ENCODE measurements at places on chromosomes 3 and 15. TPM values are rescaled to one million over a fixed set of nuclear protein-coding genes. Genes with fewer than 3 reads are reported as not detected.

- H3K27me3 ChIP-seq = no peaks in the 10 kb centered on the region
- no peaks in the 10 kb centered on the region for H3K36me3 ChIP-seq
- no peak for DNase-seq
- H3K4me3 ChIP-seq = no peak overlapping the region
- no peak overlapping the region for H3K27ac ChIP-seq
- H3K4me1 ChIP-seq = no peaks in the 10 kb centered on the region
These were observed 21.0 kb downstream of the RARB start for GRCh38 chr3:25448750-25449692.

DNA sequence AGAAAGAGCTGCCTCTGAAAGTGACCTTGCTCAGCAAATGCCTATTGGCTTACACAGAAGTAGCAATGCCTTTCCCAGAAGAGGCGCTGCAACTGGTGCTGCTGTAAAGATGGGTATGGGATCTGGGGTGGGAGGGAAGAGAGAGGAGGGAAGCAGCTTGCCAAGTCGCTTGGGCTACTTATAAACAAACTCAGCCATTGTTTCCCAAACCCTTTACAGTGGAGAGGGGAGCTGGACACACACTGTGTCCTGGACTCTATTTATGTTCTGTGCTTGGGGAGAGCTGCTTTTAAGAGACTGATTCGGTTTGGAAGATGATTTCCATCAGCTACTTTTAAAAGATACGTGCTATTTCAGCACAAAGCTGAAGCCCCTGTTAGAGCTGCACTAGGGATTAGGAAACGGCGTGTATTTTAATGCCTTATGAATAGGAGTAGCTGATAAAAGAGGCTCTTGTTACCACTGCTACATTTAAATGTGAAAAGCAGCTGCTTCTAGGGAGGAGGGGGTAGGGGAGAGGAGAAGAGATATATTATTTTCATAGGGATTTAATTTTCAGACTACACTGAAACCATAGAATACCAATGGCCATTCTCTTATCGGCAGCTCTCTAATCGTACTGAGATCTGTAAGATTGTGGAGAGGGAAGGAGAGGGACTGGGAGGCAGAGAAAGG is 440.6 kb downstream of the MCTP2 start:
- no peak for DNase-seq
- H3K36me3 ChIP-seq = no peaks in the 10 kb centered on the region
- no peaks in the 10 kb centered on the region for H3K27me3 ChIP-seq
- no peak overlapping the region for H3K4me3 ChIP-seq

DNA sequence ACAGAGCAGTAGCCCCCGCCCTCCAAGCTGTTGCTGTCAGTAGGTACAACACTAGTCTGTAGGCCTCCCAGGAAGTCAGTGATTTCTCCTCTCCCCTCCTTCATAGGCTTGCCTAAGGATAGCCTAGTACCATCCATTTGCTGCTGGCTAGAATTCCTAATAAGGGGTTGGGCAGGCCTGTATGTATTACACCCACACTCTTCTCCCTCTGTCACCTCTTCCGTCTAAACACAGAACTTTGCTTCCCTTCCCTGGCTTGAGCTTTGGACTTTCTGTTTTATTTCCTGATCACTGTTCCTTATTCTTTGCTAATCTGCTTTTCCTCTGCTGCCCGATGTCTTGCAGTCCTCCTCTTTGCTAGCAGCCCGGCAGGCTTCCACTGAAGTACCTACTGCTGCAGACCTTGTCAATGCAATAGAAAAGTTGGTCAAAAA is 93.4 kb upstream of the UMPS start:
- H3K4me3 ChIP-seq = no peak overlapping the region
- H3K36me3 ChIP-seq = no peaks in the 10 kb centered on the region
- no peak for DNase-seq
- no peak overlapping the region for H3K27ac ChIP-seq
- H3K27me3 ChIP-seq = no peaks in the 10 kb centered on the region
- peaks cover 34% of the 10 kb centered on the region for H3K4me1 ChIP-seq

GRCh38 chr3:176939022-176939817 is 258.1 kb downstream of the TBL1XR1 start:
- peak; percentile 5 for DNase-seq
- H3K4me3 ChIP-seq = no peak overlapping the region
- H3K36me3 ChIP-seq = no peaks in the 10 kb centered on the region
- no peak overlapping the region for H3K27ac ChIP-seq
- no peaks in the 10 kb centered on the region for H3K4me1 ChIP-seq

GRCh38 chr3:118793176-118793575 is 241.5 kb downstream of the IGSF11 start:
- peaks cover 3% of the 10 kb centered on the region for H3K4me1 ChIP-seq
- no peaks in the 10 kb centered on the region for H3K36me3 ChIP-seq

Gene KLHL40
- not detected for total RNA-seq

Gene CCDC191
- total RNA-seq = 1.7 TPM

Gene NANOGP8
- total RNA-seq = not detected
